ENCODE measurements at places on chromosomes 11 and 22. TPM values are rescaled to one million over a fixed set of nuclear protein-coding genes. Genes with fewer than 3 reads are reported as not detected.

DNA sequence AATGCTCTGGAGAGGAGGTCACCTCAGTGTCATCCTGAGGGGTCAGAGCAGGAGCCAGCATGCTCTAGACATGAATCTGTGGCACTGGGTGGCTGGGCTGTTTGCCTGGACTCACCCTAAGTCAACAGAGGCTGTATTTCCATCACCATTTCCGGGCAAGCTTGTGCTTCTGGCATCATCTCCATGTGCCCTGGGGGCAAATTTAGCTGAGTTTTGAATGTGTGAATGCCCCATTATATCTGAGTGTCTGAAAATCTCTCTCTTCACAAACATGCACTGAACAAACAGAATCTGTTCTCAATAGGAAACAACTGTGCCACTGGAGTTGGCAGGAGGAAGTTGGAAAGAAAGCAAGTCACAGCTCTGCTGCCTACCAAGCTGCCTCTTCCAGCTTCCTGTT is 356.2 kb downstream of the GRM5 start:
- peak; percentile 43 for DNase-seq

DNA sequence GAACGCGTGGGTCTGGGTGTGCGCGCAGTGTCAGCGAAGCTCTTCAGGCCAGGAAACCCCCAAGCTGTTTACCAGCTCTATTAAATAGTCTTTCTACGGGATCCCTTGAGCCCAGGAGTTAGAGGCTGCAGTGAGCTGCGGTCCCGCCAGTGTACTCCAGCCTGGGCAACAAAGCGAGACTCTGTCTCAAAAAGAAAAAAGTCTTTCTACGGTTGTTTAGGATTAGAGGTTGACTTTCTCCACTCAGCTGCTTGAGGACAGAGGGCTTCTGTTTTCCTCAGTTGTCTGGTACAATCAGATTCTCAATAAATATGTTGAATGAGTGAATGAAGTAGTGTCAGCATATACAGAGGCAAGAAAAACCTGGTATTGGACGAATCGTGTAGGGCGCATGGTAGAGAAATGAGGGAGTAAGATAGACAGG is 619 bp downstream of the SART1 start:
- no peak for DNase-seq

Gene ZC3H7B
- total RNA-seq, result 62.0 TPM

Gene OR51B4
- total RNA-seq, result not detected

DNA sequence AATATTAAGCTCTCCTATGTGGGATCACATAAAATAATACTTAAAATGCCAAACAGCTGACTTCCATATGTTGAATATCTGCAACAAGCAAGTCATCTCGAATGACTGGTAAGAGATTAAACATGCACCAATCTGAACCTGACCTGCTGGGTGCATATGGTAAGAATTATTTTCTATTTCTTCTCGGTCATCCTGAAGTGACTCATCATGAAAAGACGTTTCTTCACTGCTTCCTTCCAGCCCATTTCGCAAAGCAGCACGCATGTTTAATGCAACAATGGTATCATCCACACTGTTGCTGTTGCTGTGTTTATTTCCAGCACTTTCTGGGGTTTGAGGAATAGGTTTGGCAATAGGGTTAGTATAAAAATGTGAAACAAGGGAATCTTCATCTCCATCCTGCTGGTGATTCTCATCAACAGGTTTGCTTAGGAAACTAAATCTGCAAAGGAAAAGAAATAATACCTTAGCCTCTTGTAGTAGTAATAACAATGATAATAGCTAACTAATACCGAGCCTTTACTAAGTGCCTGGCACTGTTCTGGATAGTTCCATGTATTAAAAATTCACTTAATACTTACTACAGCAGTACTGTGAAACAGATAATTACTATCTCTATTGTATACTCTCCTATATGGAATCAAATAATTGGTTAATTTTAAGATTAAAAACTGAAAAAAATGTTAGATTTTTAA is 52.0 kb upstream of the CHRNA10 start:
- DNase-seq, result peak; percentile 5

DNA sequence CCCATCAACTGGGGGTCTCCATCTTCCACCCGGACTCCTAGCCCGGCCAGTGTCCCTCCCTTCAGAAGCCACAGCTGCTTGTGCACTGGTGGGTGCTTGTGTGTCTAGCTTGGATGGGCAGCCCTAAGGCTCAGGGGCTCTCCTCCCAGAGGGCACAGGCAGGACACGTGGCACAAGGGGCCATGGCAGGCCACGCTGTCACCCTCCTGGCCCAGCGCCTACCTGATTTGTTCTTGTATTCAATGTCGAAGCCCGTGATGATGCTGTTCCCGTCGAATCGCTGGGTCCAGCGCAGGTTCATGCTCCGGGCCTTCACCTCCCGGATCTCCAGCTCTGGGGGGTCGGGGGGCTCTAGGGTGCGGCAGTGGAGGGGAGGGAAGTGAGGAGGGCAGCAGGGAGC is 152.6 kb downstream of the CEP164 start:
- no peak for DNase-seq

DNA sequence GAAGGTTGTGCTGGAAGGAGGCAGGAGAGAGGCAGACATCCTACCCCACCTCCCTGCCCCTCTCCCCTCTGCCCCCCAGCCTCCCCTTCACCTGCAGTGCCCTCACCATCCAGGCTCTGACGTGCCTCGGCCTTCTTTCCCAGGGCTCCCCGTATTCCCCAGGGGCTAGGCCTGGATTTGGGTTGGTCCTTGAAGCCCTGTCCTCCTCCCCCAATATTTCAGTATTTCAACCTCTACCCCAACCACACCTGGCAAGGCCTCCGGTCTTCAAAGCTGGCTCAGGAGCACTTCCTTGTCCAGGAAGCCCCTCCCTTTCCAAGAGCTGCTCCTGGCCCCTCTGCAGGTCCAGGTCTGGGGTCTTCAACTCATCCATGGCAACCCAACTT is 8.6 kb upstream of the PDE2A start:
- DNase-seq, result no peak

DNA sequence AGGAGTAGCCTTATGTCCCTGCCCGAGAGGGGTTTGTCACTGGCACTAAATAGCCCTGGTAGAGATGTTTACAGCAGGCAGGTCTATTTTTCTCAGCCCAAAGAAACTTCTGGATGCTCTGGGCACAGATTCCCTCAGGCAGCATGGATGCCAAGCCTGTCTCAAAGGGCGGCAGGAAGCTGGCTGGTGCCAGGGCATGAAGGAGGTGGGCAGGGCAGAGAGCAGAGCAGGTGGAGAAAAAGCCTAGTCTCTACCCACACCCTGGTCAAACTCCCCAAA is 4.1 kb upstream of the GAS2L1 start:
- DNase-seq, result no peak

Gene MYBPC3
- total RNA-seq, result not detected

DNA sequence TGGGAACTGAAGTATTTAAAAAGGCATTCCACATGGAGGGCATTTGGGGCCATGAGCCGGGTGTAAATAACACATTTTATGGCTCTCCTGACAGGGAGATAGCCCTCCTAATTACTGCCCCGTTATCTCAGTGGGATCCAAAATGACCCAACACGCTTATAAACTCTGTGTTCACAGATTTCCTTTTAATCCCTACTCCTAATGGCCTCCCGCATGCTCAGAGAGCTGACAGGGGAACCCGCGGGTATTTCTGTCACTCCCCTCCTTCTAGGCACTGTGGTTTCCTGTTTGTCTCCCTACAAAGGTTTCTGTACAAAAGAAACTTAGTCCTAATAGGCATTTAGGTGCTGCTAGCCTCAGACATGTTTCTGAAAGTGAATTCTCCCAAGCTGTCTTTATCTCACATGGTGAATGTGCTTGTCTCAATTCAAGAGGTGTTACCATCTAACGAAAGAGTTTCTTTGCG is 202.8 kb upstream of the SEZ6L start:
- no peak for DNase-seq

Gene PLAAT2
- not detected for total RNA-seq

DNA sequence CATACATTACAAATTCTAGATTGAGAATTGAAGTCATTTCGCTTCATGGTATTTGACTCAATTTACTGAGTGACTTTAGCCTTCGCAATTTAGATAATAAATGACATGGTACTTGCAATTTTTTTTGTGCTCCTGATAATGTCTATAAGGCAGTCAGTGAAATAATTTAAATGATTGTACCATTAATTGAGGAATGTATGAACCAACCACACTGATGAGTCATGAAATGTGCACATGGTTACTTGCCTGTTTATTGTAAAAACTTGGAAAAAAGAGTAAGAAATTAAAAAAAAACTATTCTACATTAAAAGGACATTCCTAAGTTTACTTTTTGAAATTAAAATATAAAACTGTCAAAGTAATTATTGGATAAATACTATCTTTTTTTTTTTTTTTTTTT is 43.3 kb downstream of the DNAJC24 start:
- DNase-seq, result no peak

Gene TMEM86A
- total RNA-seq, result 0.31 TPM

DNA sequence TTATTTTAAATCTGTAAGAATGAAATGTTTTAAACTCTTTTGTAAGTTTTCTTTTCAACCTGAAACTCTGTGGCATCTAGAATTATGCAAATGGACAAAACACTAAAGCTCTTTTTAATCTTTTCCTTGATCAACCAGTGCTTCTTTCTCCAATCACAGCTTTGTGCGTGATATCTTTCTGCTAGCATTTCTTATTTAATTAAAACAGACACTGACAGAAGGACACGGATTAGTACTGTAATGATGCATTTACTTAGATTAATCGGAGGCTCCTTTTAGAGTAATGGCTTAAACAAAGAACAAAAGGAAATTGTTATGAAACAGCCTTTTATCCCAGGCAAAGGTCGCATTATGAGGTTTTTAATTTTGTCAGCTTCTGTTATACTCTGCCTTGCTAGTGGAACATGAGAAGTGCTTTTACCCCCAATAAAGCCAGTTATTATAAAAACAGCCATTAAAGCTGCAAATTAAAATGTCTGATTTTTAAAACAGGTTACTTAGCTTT is 48.5 kb upstream of the SOX6 start:
- DNase-seq, result no peak

GRCh38 chr22:21074102-21074715 is 28.5 kb downstream of the LRRC74B start:
- DNase-seq, result peak; percentile 32

Gene TEX54
- total RNA-seq, result not detected

- DNase-seq, result no peak
Observed at GRCh38 chr22:21703684-21704316, 31.8 kb downstream of the YPEL1 start.

GRCh38 chr22:43740587-43741270 is 71.4 kb downstream of the EFCAB6 start:
- no peak for DNase-seq

Gene SDF2L1
- total RNA-seq, result 66.0 TPM

GRCh38 chr22:27331526-27332281 is 469.9 kb downstream of the MN1 start:
- no peak for DNase-seq

DNA sequence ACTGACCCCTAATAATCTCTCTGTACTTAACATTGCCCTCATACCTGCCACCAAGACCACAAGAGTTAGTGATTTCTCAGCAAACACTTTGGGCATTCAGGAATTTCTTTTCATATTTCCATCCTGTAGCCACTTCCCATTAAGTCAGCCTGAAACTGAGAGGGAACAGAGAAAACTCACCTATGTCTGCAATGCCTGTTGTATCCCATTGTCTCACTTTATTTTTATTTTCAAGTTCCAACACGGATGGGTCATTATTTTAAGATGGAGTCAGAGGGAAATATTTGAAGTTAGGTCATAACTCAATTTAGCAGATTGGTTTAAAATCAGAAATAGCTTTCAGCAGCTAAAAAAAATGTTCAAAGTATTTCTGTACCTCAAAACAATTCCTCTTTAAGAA is 937.8 kb upstream of the CHORDC1 start:
- DNase-seq, result no peak

DNA sequence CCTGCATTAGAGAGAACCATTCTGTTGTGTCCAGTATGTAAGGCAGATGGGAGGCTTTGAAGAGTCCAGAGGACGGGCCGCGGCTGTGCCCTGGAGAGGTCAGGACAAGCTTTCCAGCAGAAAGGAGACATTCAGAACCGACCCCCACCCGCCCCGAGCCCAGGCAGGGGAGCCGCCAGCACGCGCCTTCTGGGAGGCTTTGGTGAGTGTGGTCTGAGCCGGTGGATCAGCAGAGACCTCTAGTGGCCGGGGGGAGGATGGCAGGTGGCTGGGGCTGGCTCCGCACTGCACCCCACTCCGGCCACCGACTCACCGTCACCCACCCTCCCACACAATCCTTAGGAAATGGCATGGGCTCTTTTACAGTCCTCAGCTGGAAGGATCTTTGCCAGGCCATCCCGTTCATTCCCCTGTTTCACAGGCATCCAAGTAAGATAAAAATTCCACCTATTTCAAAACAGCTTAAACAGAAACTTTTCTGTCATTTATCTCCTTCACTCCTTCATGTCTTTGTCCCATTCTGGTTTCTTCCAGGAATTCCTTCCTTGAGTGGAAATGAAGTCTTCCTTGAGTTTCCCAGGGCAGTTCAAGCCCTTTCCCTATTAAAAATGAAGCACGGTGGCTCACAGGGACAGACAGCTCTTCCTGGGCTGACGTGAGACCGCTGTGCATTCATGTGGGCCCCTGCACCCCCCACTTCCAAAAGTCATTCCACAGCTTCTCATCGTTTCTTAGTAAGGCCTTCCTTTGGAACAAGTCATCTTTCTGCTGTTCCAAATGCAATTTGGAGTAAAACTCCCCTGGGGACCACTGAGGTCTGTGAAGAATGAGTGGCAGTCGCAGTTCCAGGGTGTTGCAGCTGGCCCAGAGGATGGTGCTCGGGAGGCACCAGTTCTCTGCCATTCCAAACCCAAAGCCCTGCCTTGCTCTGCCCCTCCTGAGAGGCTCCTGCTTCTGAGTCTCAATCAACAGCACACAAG is 91.0 kb downstream of the FEZ1 start:
- peak; percentile 46 for DNase-seq

DNA sequence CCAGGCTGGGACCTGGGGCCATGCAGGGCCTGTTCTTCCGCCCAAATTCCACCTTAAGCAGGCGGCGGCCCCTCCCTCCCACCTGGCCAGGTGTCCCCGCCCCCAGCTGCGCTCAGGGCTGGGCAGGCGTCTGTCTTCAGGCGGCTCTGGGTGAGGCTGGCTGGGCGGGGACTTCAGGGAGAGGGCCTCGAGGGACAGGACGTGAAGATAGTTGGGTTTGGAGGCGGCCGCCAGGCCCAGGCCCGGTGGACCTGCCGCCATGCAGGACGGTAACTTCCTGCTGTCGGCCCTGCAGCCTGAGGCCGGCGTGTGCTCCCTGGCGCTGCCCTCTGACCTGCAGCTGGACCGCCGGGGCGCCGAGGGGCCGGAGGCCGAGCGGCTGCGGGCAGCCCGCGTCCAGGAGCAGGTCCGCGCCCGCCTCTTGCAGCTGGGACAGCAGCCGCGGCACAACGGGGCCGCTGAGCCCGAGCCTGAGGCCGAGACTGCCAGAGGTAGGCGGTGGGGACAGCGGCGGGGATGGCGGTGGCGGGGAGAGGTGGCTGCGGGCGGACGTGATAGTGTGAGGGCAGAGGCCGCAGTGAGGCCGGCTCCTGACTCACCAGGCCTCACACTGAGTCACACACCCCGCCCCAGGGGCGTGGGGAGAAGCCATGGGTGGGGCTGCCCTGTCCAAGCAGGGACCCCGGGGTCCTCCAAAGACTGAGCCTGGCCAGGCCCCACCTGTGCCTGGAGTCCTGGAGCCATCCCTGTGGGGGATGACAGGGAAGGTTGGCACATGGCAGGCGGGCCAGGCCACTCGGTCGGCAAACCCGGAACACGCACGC is at the start of gene PKP3:
Gene PKP3 (plus strand): TSS at position 176 of the 824 bp plus-strand sequence. CDS start 84 bp downstream, at position 260.
- DNase-seq, result no peak

Measured in Panc1 (cell line).